ENCODE measurements at places on chromosomes 12 and 14. TPM values are rescaled to one million over a fixed set of nuclear protein-coding genes. Genes with fewer than 3 reads are reported as not detected.
A peak's percentile ranks its signal among the peaks of the same experiment; 100 is the strongest.

- no peaks in the 10 kb centered on the region for H3K27me3 ChIP-seq
- H3K4me3 ChIP-seq = no peak overlapping the region
- no peaks in the 10 kb centered on the region for H3K4me1 ChIP-seq
- no peak overlapping the region for H3K27ac ChIP-seq
Measured at GRCh38 chr12:88658009-88658408, 77.7 kb upstream of the KITLG start.

DNA sequence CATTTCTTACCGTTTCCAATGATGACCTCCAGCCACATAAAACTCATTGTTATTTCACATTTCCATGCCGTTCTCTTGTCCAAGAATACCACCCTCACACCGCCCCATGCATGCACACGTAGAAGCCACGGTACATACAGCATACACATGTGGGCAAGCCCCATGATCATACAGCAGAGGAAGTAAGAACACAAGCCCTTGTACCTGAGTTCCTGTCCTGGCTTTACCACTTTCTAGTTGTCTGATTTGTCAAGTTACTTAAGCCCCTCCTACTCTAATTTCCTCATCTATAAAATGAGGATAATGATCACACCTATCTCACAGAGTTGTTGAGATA, 59.9 kb downstream of the DUSP16 start:
- peaks cover 14% of the 10 kb centered on the region for H3K4me1 ChIP-seq
- no peak overlapping the region for H3K27ac ChIP-seq
- H3K4me3 ChIP-seq = no peak overlapping the region
- H3K27me3 ChIP-seq = no peaks in the 10 kb centered on the region
- no peaks in the 10 kb centered on the region for H3K36me3 ChIP-seq
- DNase-seq = no peak

DNA sequence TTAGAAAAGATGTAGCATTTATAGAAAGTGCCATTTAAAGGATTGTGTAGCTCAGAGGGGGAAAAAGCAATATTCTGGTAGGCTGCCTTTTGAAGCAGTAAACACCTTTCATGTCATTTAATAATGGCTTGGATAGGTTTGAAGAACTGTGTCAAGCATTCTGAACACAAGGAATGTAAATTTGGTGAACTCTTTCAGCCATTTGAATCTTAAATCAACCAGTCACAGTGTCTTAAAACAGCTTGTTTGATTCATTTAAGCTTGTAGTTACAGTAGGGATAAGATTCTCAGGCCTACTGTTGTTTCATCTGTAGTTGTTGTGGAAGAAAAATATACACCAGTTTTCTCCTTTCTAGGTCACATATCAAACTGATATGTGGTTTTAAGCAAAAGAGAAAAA, 299.4 kb upstream of the NOVA1 start:
- no peaks in the 10 kb centered on the region for H3K27me3 ChIP-seq
- no peaks in the 10 kb centered on the region for H3K36me3 ChIP-seq
- no peaks in the 10 kb centered on the region for H3K4me1 ChIP-seq

DNA sequence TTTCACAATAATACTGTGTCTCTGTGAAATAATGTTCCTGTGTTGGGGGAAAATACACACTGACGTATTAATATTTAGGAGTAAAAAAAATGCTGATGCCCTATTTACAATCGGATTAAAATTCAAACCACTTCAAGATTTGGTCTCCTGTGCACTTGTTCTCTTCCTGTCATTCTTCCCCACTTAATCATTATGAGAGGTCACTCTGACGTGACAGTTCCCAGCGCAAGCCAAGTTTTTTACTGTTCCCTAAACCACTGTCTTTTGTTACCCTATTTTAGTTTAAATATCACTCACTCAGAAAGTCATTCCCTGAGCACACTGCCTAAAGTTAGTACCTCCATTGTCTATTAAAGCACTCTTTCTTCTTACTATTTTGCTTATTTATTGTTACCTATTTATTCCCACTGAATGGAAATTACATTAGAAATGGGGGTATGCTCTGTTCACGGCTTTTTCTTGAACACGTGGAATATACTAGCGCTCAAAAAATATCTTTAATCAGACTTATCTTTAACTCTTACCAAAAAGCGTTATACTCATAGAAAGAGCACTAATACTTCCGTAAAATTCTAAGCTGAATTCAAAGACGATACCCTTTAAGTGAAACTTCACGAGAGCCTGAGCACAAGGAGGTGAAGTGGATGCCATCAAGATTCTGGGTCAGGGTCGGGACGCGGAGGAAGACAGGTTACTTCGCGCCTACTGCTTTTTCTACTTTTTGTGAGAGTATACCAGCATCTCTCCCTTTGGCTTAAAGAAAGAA, 670 bp upstream of the PSMA3 start:
- no peaks in the 10 kb centered on the region for H3K36me3 ChIP-seq
- no peaks in the 10 kb centered on the region for H3K27me3 ChIP-seq
- H3K4me3 ChIP-seq = peak overlapping the region; percentile 99
- peak; percentile 37 for DNase-seq
- H3K27ac ChIP-seq = peak overlapping the region; percentile 87
- peaks cover 4% of the 10 kb centered on the region for H3K4me1 ChIP-seq

GRCh38 chr14:100840286-100841065, 14.6 kb downstream of the MEG3 start:
- no peak for DNase-seq
- no peaks in the 10 kb centered on the region for H3K36me3 ChIP-seq
- no peak overlapping the region for H3K4me3 ChIP-seq

DNA sequence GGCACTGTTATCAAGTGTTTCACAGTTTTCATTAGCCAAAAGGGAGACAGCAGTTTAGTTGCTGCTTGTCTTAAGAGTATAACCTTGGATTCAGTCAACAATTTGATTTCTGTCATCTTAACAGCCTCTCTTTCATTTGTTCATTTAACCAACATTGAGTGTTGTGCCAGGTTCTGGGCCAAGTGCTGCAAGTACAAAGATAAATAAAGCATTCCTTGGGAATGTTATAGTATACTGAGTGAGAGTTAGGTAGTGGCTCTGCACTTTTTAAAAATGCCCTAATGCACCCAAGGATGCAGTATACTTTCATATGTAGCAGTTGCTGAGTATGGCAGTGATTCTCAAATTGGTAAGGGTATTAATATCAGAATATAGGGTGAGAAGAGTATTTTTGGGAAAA, 15.4 kb downstream of the APAF1 start:
- no peaks in the 10 kb centered on the region for H3K36me3 ChIP-seq
- no peak for DNase-seq
- no peaks in the 10 kb centered on the region for H3K4me1 ChIP-seq
- no peak overlapping the region for H3K4me3 ChIP-seq

- no peak overlapping the region for H3K27ac ChIP-seq
- H3K27me3 ChIP-seq = no peaks in the 10 kb centered on the region
- H3K36me3 ChIP-seq = no peaks in the 10 kb centered on the region
- no peak overlapping the region for H3K4me3 ChIP-seq
Measured at GRCh38 chr14:74863274-74863673, 12.7 kb downstream of the PROX2 start.

DNA sequence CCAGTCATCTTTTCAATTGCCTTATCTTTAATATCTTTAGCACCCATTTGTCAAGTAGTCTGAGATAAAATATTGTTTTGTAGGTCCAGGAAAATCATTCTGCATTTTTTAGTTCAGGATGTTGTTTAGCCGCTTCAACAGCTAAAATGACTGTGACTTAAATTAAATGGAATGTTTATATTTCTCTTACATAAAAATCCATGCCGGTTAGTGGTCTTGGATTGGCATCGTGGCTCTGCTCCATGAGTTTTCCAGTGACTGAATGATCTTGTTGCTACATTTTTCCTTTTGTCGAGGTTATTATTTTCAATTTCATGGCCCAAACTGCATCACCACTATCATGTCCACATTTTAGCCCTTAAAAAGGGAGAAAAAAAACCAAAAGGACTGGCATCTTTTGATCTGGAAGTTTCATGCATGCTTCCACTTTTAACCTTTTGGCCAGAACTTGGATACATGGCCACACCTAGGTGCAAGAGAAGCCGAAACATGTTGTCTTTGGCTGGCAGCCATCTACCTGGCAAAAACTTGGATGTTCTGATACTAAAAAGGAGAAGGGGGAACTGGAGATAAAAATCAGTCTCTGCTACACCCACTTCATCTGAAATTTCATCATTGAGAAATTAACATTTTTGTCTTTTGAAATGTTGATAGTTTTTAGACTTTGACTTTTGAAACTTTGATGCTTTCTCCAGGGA, 142.4 kb downstream of the OTOGL start:
- H3K4me3 ChIP-seq = no peak overlapping the region
- H3K27ac ChIP-seq = no peak overlapping the region
- no peak for DNase-seq

DNA sequence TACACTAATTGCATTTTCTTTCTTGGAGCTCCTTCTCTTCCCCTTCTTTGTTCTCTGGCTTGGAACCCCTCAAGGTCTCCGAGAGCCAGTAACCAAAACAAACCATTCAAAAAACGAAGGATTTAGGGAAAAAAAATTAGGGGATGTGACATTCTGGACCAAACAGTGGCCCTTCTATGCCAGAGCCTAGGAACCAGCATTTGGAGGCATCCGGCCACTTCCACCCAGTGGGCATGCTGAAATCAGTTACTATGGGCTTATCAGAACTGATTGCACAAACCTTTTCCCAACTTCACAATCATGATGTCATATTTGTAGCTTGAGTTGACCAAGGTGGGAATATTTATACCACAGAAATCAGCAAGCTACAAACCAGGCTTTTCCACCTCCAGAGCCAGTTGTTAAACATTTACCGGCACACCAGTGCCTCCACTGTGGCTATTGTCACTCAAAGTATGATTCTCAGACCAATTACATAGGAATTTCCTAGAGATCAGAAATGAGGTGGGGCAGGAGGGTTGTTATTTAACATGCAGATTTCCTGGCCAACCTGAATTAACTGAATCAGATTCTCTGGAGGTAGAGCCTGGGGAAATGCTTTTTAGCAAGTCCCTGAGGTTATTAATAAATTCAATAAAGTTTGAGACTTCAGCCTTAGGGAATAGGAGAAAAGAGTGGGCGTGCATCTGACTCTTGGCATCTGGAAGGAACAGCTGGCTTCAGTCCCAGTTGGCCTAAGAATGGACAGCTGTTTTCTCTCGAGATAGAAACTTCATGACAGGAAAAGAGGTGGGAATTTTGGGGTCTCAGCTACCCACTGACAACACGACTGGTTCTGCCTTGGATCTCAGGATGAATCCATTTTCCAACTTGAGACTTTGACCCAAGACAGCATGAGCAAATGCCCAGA, 273.9 kb downstream of the ZFP36L1 start:
- no peak overlapping the region for H3K27ac ChIP-seq
- H3K4me1 ChIP-seq = peaks cover 54% of the 10 kb centered on the region
- H3K27me3 ChIP-seq = no peaks in the 10 kb centered on the region

DNA sequence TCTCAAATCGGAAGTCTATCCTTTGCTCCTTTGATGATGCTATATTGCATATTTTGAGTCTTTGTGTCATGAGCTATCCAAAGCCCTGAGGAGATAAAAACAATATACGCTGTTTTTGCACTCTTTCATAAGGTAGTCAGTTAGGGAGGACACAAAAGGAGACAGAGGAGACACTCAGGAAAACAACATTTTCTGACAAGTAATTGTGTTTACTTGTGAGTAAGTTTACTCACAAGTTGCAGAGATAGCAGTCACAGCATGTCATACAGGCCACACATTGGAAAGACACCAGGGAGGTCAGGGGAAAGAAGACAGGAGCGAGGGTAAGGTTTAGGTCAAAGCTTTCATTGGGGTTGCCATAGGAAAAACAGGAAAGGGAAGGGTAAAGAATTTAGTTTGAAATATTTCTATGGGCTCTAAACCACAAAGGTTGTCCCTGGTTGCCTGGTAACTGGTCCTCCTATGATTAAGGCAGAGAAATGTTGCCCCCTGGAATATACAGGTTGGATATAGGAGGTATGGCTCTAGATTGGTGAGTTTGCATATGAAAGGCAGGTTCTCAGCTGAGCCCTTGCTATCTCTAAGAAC, 7.4 kb upstream of the GABARAPL1 start:
- H3K4me3 ChIP-seq = no peak overlapping the region
- no peaks in the 10 kb centered on the region for H3K27me3 ChIP-seq
- no peak for DNase-seq
- H3K4me1 ChIP-seq = no peaks in the 10 kb centered on the region

- no peaks in the 10 kb centered on the region for H3K4me1 ChIP-seq
- no peak overlapping the region for H3K4me3 ChIP-seq
- no peaks in the 10 kb centered on the region for H3K36me3 ChIP-seq
- H3K27me3 ChIP-seq = no peaks in the 10 kb centered on the region
- no peak for DNase-seq
- H3K27ac ChIP-seq = no peak overlapping the region
Measured at GRCh38 chr12:65518771-65519170, 240.3 kb downstream of the MSRB3 start.

DNA sequence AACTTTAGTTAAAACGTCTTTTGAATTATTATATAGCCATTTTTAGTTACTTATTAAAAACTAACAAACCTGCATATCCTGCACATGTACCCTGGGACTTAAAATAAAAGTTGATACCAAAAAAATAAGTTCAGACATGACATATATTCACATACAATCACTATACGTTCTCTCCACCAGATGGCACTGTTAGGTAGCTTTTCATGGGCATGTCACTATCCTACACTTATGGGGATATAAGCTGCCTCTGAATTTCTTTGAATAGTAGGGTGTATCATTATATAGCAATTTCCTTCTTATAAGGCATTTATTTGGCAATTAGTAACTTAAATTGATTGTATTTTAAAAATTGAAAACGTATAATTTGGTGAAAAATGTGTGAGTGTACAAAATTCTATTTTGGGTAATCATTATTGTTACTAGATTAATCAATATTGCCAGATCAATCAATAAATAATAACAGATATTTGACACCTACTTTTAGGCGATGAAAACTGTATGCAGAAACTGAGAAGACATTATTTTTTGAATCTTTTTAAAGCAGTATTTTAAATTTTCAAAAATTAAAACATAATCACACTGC, 31.8 kb upstream of the OR10A7 start:
- H3K36me3 ChIP-seq = no peaks in the 10 kb centered on the region
- no peak overlapping the region for H3K27ac ChIP-seq
- no peaks in the 10 kb centered on the region for H3K27me3 ChIP-seq
- no peak overlapping the region for H3K4me3 ChIP-seq
- DNase-seq = peak; percentile 90

Gene OR6C68
- not detected for total RNA-seq

Gene LIN7A
- 9.7 TPM for total RNA-seq

Gene POLE
- total RNA-seq = 23.0 TPM

Gene AKAP3
- total RNA-seq = 2.7 TPM

Gene TM9SF1
- total RNA-seq = 83.6 TPM

Gene MIP
- not detected for total RNA-seq

Gene SLC17A8
- total RNA-seq = 0.16 TPM

Gene CATSPERB
- total RNA-seq = 2.1 TPM

Gene KRT6B
- total RNA-seq = not detected
